Stimulated activated naive CD4-positive, alpha-beta T cell treated with Interleukin-2 at 50 U/mL for 16 hours (primary cell): ENCODE measurements at places on chromosomes 5 and 9.

- no peak for DNase-seq
Measured at GRCh38 chr9:132538071-132538470, 44.3 kb upstream of the BARHL1 start.

DNA sequence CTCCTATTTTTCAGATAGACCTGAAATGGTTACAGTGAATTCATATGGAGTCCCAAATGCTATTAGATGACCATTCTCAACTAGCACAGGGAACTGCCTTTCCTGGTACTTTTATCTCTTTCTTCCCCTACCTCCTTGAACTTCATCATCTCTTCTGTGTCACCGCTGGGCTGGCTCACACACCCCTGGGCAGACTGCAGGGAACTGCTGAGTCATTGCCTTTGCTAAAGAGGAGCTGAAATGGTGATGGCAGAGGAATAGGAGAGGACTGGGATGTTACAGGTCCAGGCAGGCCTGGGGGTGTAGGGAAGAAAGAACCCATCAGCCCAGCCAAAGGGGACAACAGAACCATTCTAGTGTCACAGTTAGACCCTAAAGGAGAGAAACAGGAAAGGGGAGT is 322.3 kb downstream of the ASTN2 start:
- no peak for DNase-seq

- no peak for DNase-seq
Measured at GRCh38 chr9:5671711-5672353, 42.9 kb downstream of the RIC1 start.

GRCh38 chr5:84549054-84549453 is 164.4 kb upstream of the EDIL3 start:
- DNase-seq, result no peak

GRCh38 chr5:96123418-96123817 is 161.8 kb upstream of the ELL2 start:
- no peak for DNase-seq

GRCh38 chr5:11672385-11673085 is 231.7 kb downstream of the CTNND2 start:
- no peak for DNase-seq

DNA sequence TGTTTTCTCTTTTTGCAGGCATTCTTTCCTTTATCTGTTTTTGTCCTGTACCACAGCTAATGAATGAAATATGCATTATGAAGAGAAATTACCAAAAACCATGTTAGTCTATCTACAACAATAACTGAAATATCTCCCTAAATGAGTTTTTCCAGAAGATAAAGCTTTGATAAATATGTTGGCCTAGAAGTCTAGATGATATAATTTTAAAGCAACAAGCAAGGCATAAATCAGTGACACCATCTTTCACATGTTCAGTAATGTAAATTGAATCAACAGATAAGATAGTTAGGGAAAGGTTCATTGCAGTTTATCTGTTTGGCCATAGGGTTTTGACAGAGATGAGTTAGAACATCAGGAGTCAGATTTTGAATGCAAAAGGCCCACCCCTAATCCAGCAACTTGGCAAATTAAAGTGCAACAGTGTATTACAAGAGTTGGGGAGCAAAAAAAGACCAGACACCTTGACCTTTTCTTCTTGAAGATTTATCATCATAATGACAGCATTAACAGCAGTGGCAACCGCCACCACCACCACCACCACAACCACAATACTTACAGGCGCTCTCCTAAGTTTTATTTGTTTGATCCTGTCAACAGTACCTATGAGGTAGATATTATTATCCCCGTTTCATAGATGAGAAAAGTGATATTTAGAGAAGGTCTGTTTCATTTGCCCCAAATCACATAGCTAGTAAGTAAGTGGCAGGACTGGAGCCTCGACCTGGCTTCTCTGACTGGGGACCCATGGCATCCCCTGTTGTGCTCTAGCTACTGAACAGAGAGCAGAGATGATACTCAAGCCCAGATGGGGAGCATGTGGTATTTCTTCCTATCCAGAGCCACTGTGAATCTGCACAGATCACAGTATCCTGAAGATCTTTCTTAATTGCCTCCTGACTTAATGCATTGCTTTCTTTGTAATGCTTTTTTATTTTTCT is 122.8 kb upstream of the DHFR start:
- DNase-seq, result no peak
